BJ (cell line): ENCODE measurements at places on chromosomes 3 and 15. TPM values are rescaled to one million over a fixed set of nuclear protein-coding genes. Genes with fewer than 3 reads are reported as not detected.

DNA sequence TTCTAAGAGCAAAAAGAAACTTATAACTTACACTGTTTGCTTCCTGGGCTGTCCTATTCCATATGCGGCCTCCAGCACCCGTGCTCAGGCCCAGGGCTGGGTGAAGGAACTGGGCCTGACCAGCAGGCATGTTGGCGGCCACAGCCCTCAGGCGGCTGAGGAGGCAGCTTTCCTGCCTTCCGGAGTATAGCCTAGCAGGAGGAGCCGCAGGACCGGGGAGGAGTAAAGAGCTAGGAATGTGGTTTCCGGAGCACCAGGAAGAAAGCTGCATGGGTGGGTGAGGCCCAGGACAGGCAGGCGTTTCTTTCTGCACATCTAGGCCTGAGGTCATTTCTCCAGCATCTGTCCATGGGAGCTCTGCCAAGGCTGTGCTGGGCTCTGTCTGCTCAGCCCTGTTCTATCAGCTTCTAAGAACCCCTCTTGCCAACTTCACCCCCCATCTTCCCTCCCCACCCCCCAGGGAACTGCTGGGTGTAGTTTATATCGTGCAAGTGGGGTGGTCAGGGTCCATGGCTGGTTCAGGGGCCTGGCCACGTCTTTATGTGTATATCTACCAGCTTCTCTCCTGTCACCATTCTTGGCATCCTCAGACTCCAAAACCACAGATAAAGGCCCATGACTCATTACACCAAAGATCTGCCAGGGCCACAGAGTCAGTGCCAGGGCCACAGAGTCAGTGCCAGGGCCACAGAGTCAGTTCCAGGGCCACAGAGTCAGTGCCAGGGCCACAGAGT, 7.8 kb upstream of the KIF7 start:
- DNase-seq: peak; percentile 83

GRCh38 chr3:52480768-52481715, 14.1 kb upstream of the STAB1 start:
- DNase-seq: no peak

GRCh38 chr15:63628123-63628822, 31.1 kb downstream of the FBXL22 start:
- DNase-seq: no peak

- DNase-seq: no peak
Measured at GRCh38 chr3:169813757-169814517, 1.2 kb upstream of the LRRC34 start.

DNA sequence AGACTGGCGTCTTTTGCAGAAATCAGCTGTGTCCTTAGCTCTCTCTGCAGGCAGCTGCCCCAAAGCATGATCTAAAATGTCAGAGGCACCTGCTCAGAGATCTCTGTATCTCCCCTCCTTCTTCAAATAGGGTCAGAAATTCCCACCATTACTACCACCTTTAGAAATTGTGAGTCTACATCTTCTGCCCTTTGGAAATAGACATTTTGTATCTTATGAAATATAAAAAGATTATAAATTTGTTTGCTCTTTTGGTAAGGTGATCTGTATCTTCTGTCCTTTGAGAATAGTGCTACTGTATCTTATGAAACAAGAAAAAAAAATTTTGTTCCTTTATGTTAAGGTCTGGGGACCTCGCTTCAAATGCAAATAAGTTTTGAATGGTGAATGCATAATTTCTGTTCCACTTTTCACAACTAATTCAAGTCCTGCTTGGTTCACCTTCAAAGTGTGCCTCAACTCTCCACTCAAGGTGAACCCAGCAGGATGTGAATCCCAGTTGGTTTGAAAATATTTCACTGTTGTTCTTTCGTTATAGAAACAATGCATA, 28.3 kb upstream of the GPD1L start:
- DNase-seq: no peak

GRCh38 chr3:85922374-85922773, 963.6 kb downstream of the CADM2 start:
- DNase-seq: no peak

- no peak for DNase-seq
Measured at GRCh38 chr3:127710155-127710941, 37.6 kb downstream of the ABTB1 start.

DNA sequence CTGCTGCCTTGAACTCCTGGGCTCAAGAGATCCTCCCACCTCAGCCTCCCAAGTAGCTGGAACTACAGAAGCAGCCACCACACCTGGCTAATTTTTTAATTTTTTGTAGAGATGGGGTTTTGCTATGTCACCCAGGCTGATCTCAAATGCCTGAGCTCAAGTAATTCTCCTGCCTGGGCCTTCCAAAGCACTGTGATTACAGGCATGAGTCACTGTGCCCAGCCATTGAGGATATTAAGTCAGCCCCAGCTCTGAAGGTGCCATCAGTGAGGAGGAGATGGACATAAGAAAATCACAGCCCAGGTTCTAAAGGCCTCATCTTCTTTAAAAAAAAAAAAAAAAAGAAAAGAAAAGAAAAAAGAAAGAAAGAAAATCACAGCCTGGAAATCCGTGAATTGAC, 26.6 kb upstream of the PSTPIP1 start:
- DNase-seq: no peak

- no peak for DNase-seq
Measured at GRCh38 chr3:69142090-69142489, 19.7 kb upstream of the LMOD3 start.

DNA sequence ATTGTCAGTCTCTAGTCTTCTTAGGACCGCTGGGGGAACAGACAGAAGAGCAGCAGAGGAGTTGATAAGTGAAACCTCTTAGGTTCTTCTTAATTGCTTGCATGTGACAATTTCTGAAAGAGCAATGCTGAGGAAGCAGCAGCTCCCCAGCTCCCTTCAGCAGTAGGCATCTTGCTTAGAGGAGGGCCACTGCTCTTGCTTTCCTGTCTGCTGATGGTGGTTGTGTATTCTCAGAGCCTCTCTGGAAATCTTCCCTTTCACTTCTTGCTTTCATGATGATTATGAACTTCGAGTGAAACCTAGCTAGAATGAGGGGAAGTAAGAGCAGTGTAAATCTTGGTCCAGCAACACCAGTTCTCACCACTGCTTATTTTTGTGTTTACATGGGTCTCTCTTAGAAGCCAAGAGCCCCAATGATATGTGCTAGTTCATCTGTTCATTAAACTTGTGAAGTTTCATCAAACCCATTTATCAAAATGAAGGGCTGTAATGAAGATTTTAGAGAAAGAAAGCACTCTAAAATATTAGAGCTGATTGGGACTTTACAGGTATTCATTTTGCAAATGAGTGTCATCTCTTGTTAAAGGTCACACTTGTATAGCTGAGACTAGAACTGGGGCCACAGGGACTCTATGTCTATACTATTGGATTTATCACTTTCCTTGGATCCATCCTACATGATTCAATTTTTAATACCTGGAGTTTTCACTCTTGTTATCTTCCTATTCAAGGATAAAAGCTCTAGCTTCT, 246.7 kb downstream of the LPP start:
- no peak for DNase-seq

GRCh38 chr3:95718168-95718567, 1096.2 kb upstream of the EPHA6 start:
- DNase-seq: no peak

DNA sequence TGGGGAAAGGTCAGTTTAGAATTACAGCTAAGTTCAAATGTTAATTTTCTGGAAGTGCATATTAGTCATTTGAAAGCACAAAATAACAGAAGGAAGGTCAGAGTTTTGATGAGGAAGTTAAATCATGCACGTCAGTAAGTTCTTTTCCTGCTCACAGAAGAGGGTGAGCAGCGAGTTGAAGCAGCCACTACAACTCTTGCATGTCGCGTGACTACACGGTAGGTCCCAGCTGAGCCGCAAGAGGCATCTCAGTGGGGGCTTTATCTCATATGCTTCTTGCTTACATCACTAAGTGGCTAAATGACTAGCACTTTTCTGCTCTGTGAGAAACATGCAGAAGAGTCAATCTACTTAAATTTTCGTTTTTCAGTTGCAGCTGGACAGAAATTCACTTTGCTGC, 21.3 kb upstream of the SEC62 start:
- no peak for DNase-seq

DNA sequence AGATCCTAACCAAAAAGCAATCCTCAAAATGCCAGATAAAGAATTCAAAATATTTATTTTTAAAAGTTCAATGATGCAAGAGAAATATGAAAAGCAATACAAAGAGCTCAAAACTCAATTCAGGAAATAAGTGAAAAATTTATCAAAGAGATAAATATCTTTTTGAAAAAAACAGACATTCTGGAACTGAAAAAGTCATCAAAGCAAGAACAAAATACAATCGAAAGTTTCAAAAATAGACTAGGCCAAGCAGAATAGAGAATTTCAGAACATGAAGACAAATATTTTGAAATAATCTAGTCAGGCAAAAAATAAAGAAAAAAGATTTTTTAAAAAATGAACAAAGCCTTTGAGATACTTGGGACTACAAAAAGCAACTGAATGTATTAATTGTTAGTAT, 83.4 kb upstream of the STT3B start:
- DNase-seq: no peak

DNA sequence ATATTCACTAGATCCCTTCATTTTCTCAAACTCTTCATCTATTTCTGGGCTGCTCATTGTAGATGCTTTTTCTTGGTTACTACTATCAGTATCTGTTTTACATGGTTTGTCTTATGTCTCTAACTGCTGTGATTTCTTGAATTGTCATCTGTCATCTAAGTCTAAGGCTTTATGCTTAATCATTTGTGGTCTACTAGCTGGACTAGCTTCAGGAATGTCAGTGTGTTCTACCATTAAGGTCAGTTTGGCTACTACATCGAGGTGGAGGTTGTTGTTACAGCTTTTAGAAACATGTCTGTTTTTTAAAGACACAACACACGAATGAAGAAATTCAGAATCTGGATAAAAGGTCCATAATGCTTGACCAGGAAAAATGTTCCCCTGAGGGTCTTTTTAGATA, 82.2 kb downstream of the ABI3BP start:
- no peak for DNase-seq

DNA sequence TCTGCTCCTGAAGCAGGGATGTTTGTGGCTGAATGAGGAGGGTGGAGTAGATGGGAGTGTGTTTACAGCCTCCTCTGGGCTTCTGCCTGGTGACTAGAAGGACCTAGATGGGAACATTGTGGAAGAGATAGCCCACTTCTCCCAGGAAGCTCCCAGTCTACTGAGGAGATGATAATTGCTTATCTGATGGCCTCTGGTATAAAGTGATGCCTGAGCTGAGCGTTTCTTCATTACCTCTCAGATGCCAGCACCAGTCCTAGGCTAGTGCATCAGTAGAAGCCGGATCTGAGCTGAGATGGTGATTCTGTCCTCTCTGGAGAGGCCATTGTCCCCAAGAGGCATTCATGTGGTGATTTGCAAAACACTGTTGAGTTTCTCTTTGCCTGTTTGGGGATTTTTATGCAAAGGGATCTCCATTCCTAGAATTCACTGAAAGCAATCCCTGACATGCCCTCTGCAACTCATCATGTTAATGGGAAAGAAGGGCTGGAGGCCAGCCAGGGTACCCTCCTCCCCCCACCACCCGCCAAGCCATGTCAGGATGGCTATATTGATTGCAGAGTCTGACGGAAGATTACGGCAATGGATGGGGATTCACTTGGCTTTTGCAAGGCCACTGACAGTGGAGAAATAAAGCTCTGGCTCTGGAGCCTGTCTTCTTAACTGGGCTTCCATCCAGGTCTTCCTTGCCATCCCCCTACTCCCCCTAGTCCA, 166.4 kb upstream of the ROPN1 start:
- no peak for DNase-seq

GRCh38 chr3:196222876-196223595, 6.7 kb downstream of the SLC51A start:
- no peak for DNase-seq

DNA sequence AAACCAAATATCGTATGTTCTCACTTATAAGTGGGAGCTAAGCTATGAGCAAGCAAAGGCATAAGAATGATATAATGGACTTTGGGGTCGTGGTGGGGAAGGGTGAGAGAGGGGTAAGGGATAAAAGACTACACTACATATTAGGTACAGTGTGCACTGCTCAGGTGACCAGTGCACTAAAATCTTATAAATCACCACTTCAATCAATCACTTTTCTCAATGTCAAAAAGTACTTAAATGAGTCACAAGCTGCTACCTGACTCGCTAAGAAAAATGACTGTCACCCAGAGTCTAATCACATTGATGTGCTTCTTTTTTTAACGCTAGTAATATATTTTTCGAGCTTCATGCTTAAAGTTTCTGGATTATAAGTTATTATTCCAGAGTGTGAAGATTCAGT, 95.5 kb downstream of the CBLB start:
- no peak for DNase-seq

GRCh38 chr3:85298032-85298431, 339.2 kb downstream of the CADM2 start:
- DNase-seq: no peak

DNA sequence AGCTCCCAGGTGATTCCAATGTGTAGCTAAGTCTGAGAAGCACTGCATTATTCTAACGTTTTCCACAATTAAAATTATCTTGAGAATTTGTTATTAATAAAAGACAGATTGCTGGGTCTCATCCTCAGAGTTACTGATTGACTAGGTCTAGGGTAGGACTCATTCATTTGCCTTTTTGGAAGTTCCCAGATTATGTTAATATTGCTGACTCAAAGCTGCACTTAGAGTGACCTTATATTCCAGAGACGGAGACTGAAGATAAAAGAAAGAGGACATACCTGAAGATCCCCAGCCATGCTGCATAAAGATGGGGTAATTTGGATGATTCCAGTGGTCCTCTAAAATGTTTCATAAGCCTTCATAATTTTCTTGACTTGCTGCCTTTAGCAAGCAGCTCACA, 81.8 kb downstream of the PLSCR2 start:
- no peak for DNase-seq

GRCh38 chr15:69852482-69852881, 245.2 kb downstream of the TLE3 start:
- DNase-seq: peak; percentile 19

- no peak for DNase-seq
Measured at GRCh38 chr3:122920986-122921385, 106.6 kb downstream of the SEMA5B start.

DNA sequence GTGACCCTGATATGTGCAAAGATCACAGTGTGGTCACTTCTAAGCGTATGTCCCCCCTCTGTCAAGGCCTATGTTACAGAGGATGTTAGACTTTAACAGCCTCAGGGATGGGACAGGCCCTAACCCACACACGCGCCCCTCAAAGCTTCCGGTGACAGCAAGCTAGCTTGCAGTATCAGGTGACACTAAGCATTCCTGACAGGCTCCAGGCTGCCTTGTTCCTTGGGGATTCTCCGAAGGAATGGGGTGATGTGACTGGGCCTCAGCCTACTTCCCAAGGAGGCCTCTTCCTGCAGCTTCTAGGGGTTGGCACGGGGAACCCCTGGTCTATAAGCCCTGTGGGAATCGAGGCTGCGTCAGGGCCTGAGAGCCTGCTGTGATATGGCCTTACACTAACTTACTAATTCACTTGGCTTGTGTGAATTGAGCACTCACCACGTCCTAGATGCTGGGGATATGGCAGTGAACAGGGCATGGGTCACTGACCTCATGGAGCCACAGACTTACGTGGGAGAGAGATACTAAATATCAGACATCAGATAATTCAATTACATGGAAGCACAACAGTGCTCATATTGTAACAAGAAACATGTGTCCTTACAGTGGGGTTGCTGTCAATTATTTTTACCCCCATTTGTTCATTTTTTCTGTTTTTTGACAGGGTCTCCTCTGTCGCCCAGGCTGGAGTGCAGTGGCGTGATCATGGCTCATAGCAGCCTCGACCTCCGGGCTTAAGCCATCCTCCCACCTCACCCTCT, 11.4 kb upstream of the SPTBN5 start:
- no peak for DNase-seq

DNAH12 gene
- polyA plus RNA-seq: 0.01 TPM in 1 of 2 replicates, not detected in the other

GOLGA8S gene
- polyA plus RNA-seq: 0.01 and 0.04 TPM in 2 replicates

LRIG1 gene
- polyA plus RNA-seq: 8.1 and 13.0 TPM in 2 replicates

CSPG4 gene
- polyA plus RNA-seq: 9.5 and 24.1 TPM in 2 replicates

AMT gene
- polyA plus RNA-seq: 6.3 and 9.1 TPM in 2 replicates

SLC28A2 gene
- not detected in 2 replicates for polyA plus RNA-seq

CYP1A2 gene
- polyA plus RNA-seq: not detected in 2 replicates

PP2D1 gene
- polyA plus RNA-seq: not detected in 2 replicates
